Stimulated activated CD4-positive, alpha-beta T cell treated with anti-CD3 and anti-CD28 coated beads, Interleukin-4, amount 100 ng/mL, for 1 hour (primary cell): ENCODE measurements at places on chromosomes 12 and 14.
A peak's percentile ranks its signal among the peaks of the same experiment; 100 is the strongest.

DNA sequence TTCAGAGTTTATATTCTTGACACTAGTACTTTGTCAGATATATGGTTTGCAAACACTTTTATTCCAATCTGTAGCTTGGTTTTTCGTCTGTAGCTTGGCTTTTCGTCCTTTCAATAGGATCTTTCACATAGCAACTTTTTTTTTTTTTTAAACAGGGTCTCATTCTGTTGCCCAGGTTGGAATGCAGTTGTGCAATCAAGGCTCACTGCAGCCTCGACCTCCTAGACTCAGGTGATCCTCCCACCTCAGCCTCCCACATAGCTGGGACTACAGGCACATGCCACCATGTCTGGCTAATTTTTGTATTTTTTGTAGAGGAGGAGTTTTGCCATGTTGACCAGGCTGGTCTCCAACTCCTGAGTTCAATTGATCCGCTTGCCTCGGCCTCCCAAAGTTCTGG, 460.4 kb upstream of the SOX5 start:
- DNase-seq, result no peak

- DNase-seq, result no peak
These were observed 61.2 kb upstream of the DIO3 start for GRCh38 chr14:101500061-101500460.

DNA sequence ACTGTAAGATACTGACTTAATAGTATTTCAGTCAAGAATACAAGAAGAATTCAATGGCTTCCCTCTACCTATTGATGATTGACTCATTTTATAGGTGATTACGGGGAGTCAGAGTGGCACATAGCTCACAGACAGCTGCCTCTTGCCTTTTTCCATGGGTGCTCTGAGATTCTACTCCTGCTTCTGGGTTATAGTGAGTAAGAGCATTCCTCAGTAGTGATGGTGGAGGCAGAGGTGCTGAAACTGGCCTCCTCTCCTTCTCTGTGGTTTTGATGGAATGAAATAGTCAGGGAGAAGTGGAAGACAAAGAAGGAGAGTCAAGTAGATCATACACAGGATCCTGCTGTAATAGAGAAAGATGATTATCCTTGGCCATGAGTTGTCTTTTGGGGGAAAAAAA, 438.2 kb upstream of the FAR2 start:
- DNase-seq, result no peak

- DNase-seq, result no peak
These were observed 5.7 kb upstream of the MLF2 start for GRCh38 chr12:6758506-6759095.

DNA sequence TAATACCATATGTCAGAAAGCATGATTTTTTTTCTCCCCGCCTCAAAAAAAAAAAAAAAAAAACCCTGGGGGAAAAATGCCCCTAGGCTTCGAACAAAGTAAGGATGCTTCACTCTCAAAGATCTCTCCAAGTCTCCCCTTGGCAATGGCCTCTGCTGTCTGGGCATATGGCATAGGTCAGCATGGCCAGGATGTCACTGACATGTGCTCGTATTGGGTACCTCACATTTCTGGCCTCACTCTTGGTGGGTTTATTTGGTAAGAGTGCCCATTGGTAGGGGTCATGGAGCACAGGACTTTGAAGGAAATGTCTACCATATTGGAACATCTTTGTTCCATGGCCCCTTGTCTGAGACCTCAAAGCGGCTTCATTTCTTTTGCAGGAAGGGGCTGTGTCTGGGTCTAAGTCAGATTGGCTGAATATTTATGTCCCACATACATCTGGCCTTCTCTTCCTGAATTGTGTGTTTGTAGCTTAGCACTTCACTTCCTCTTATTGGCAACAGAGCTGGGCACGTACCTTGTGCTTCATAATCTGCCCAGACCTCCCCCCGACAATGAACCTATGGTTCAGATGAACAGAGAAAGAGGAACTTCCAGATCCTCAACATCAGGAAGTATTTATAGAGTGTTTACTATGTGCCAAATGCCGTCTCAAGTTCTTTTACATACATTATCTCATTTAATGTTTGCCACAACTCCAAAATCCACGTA, 36.3 kb upstream of the OAS1 start:
- no peak for DNase-seq

DNA sequence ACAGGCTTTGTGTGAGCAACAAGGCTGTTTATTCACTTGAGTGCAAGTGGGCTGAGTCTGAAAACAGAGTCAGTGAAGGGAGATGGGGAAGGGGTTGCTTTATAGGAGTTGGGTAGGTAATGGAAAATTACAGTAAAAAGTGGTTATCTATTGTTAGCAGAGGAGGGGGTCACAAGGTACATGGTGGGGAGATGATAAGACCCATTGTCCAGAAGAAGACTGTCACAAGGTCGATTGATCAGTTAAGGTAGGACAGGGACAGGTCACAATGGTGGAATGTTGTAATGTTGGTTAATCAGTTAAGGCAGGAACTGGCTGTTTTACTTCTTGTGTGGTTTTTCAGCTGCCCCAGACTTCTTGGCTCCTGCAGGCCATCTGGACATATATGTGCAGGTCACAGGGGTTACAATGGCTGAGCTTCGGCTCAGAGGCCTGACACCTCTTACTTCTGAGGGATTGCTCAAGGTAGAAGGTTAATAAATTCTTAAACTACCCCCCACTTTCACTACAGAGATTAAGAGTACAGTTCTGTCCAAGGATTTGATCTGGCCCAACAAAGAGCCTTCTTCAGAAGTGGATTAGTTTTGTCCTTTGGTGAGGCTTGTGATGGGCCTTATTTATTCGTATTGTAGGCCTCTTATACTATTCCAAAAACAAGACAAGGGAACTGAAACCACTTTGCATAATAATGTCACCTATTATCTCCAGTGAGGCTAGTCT, 13.8 kb upstream of the DHRS4 start:
- DNase-seq, result no peak

GRCh38 chr12:109981311-109981710, 14.9 kb downstream of the GIT2 start:
- peak; percentile 50 for DNase-seq

- no peak for DNase-seq
These were observed 89.7 kb downstream of the NRXN3 start for GRCh38 chr14:78259831-78260230.

DNA sequence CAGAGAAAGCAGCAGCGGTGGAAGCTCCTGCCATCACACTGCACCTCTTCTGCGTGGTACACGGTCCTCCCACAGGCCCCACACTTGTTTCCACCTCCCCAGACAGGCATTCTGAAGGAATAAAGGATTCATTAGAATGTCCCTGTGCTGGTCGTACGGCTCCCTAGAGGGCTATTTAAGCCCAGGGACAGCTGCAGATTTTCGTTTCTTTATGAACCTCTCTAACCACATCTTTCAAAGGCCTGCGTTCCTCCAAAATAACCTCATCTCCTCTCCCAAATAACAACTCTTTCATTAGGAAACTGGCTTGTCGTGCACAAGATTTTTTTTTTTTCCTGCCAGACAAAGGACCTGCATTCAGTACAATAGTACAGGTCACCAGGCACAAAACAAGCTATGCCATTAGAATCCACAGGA, 12.7 kb downstream of the CSRP2 start:
- no peak for DNase-seq

DNA sequence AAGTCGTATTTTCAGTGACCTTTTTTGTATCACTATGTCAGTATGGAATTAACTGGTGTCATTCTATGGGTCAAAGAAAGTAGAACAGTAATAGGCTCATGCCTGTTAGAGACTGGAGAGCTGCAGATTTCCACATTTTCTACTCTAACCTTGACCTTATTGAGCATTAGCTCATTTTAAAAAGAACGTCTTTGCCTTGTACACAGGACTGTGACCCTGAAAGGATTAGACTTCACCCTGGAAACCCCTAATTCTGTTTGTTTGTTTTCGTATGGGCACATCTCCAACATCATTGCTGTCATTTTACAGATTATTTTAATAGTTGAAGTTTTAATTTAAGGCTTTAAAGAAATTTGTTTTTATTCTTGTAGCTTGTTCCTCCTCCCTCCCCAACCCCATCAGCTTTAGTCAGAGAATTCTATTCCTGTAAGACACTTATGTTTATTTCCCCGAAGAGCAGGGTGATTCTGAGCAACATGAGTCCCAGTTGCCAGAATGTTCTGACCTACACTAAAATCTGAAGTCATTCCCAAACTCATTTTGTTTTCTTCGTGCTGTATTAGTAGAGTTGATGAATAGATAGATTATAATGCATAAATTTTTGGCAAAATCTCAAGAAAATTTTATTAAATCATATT, 451.3 kb downstream of the FOXG1 start:
- no peak for DNase-seq

- no peak for DNase-seq
These were observed 19.0 kb upstream of the RAB3IP start for GRCh38 chr12:69719336-69720316.

- no peak for DNase-seq
These were observed 13.4 kb downstream of the CKAP4 start for GRCh38 chr12:106234449-106234848.

DNA sequence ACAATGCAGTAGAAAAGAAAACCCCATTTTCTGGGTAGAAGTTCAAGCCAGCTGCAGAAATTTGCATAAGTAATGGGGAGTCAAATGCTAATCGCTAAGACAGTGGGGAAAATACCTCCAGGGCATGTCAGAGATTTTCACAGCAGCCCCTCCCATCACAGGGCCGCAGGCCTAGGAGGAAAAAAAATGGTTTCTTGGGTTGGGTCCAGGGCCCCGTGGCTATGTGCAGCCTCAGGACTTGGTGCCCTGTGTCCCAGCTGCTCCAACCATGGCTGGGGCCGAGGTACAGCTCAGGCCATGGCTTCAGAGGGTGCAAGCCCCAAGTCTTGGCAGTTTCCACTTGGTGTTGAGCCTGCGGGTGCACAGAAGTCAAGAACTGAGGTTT, 14.6 kb downstream of the OR10P1 start:
- DNase-seq, result no peak
